Activated naive CD4-positive, alpha-beta T cell treated with anti-CD3 and anti-CD28 coated beads for 36 hours (primary cell): ENCODE measurements at places on chromosomes 1 and 21. TPM values are rescaled to one million over a fixed set of nuclear protein-coding genes. Genes with fewer than 3 reads are reported as not detected.

KCNE2 gene
- total RNA-seq = not detected

TGFBR3 gene
- 3.2 TPM for total RNA-seq

CFAP298 gene
- 35.6 TPM for total RNA-seq

DNA sequence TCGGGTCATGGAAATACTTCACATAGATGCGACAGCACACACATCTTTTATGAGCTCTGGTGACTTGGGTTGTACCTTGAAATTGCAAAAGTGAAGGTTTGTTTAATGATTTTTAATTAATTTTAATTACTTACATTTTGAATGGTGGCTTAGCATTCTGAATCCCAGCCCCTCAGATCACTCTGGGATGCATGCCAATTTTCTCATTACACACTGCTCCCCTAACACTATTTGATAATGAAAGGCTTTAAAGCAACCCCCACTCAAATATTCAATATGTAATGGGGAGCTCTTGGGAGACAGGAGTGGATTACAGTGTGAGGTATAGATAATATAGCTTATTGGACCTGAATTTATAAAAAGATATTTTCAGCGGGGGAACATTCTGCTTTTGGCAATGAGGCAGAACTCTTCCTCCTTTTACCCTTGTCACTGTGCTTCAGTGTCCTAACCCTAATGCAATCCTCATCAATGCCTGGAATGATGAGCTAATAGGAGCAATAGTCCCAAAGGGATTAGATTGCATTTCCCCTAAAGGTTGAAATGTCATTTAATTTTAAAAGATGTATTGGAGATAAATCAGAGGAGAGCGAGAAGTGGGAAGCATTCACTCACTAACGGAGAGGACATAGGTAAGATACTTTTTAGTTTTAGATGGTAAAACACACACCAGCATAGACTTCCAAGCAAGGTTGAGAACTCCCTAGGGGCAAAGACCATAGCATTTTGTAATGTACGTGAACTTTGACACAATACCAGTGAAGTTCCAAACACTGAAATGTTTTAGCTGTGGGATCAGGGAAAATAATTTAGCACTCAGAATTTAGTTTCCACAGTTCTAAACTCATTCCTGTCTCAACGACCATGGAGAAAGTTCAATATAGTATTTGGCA is 384.1 kb upstream of the PLXNA2 start:
- H3K27me3 ChIP-seq = peaks cover 2% of the 10 kb centered on the region
- no peaks in the 10 kb centered on the region for H3K4me1 ChIP-seq
- no peaks in the 10 kb centered on the region for H3K36me3 ChIP-seq
- no peak overlapping the region for H3K4me3 ChIP-seq

DNA sequence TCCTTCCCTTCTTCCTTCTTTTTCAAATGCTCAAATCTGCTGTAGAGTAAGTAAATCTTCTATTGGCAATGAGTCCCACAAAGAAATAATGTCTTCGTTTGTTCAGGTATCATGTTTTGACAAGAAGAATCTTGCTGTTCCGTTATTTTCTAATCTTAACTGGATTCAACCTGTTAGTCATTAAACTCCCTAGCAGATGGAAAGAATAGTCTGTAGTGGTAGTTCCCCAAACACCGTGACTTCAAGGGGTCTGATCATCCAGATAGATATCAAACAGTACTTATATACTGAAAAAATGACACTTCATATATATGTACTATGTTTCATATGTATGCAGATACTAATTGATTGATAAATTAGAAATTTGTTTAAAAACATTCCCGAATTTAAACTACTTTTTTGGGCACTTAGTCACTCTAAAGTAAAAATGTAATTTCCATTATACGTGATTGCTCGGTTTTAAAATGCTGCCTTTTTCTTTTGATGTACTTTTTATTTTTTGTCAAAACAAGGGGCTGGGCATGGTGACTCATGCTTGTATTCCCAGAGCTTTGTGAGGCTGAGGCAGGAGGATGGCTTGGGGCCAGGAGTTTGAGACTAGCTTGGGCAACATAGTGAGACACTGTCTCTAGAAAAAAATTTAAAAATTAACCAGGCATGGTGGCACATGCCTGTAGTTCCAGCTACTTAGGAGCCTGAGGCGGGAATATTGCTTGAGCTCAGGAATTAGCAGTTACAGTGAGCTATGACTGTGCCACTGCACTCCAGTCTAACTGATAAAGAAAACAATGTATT is 335.7 kb upstream of the SNX7 start:
- no peak overlapping the region for H3K4me3 ChIP-seq
- no peaks in the 10 kb centered on the region for H3K4me1 ChIP-seq
- DNase-seq = no peak
- H3K27ac ChIP-seq = no peak overlapping the region
- no peaks in the 10 kb centered on the region for H3K27me3 ChIP-seq
- no peaks in the 10 kb centered on the region for H3K36me3 ChIP-seq

- peaks cover 21% of the 10 kb centered on the region for H3K4me1 ChIP-seq
- peaks cover 3% of the 10 kb centered on the region for H3K36me3 ChIP-seq
- DNase-seq = no peak
Measured at GRCh38 chr1:26861286-26861701, 1.7 kb upstream of the SFN start.

GNAT2 gene
- total RNA-seq = 0.22 TPM

- no peak overlapping the region for H3K4me3 ChIP-seq
- no peaks in the 10 kb centered on the region for H3K36me3 ChIP-seq
- no peak overlapping the region for H3K27ac ChIP-seq
- no peak for DNase-seq
- H3K4me1 ChIP-seq = no peaks in the 10 kb centered on the region
Measured at GRCh38 chr1:245549996-245550719, 395.4 kb downstream of the KIF26B start.

DNA sequence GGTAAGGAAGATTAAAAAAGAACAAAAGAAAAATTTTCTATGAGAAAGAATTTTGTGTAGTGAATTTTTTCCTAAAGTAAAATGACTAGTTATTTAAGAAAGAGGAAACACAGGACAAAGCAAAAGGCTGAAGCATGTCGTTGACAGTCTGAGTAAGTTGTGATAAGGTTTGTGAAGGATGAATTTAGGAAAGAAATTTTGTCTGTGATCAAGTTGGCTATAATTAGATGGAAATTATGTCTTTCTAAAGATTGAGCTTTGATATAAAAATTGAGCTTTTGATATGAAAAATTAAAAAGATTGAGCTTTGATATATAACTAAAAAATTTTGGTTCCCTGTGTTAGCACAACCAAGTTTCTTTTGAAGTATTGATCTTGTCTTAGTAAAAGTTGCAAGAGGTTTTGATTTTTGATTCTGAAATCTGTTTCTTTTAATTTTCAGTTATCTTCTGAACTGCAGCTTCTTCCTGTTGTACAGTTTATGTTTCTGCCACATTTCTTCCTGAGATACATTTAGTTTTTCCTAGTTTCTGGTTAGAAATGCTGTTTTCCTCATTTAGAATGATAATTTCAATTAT is 101.7 kb upstream of the KIAA0040 start:
- no peak for DNase-seq
- H3K4me3 ChIP-seq = no peak overlapping the region
- H3K36me3 ChIP-seq = no peaks in the 10 kb centered on the region
- peaks cover 12% of the 10 kb centered on the region for H3K27me3 ChIP-seq
- peaks cover 38% of the 10 kb centered on the region for H3K4me1 ChIP-seq
- no peak overlapping the region for H3K27ac ChIP-seq

DNA sequence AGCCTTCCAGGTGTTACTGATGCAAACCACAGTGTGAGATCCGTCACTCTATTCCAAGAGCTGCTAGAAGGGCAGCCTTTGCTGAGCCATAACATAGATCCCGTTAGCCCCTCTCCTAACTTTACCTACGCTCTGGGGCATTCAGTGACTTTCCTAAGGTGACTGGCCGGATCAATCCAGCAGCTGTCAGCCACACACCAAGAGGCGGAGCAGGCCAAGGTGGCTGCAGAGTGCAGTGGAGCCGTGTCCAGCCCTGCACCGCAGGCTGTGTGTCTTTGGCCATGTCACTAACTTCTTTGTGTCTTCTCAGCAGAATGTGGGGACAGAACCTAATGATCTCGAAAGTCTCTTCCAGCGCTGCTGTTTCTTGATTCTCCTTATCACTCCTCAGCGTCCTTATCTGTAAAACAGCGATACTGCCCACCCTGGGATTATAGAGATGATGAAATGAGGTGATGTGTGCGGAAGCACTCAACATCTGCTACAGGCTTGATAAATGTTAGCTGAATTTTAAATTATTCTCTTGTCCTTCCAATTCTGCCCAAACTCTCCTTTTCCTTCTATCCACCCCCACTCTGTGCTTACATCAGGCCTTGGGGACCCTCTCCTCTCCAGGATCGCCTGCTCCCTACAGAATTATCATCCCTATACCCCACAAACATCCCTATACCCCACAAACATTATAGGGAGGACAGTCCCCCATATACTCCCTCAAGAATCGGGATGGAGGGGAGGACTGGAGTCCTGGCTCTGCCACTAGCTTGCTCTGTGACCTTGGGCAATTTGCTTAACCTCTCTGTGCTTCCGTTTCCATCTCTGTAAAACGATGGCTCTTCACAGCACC is 25.8 kb upstream of the LRRN2 start:
- H3K27ac ChIP-seq = no peak overlapping the region
- DNase-seq = no peak
- peaks cover 28% of the 10 kb centered on the region for H3K4me1 ChIP-seq
- H3K27me3 ChIP-seq = peaks cover 5% of the 10 kb centered on the region
- no peak overlapping the region for H3K4me3 ChIP-seq
- no peaks in the 10 kb centered on the region for H3K36me3 ChIP-seq

JAM2 gene
- 0.27 TPM for total RNA-seq

- peaks cover 3% of the 10 kb centered on the region for H3K4me1 ChIP-seq
- H3K4me3 ChIP-seq = no peak overlapping the region
- peaks cover 1% of the 10 kb centered on the region for H3K27me3 ChIP-seq
- H3K36me3 ChIP-seq = no peaks in the 10 kb centered on the region
Measured at GRCh38 chr1:109263234-109263596, 13.9 kb downstream of the CELSR2 start.

DNA sequence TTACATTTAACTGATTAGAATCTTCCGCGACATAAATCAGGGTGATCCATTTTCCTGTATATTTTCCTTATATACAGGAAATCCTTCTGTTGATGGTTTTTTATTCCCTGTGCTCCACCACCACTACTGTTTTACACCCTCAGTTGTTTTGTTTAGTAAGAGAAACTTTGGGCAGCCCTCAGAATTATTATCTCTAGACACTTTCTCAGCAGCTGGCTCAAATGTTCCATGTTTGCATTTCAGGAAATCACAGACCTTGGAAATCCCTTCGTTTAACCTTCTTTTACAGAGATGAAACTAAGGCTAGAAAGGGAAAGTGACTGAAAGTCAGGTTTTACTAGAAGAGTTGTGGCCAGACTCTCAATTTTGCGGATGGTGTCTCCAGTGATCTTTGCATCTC is 15.2 kb downstream of the ZNF697 start:
- DNase-seq = no peak
- H3K27ac ChIP-seq = no peak overlapping the region
- H3K27me3 ChIP-seq = peaks cover 57% of the 10 kb centered on the region
- no peak overlapping the region for H3K4me3 ChIP-seq

GRCh38 chr21:42703136-42703908 is 49.9 kb downstream of the PDE9A start:
- no peaks in the 10 kb centered on the region for H3K4me1 ChIP-seq
- DNase-seq = no peak
- H3K36me3 ChIP-seq = no peaks in the 10 kb centered on the region
- no peaks in the 10 kb centered on the region for H3K27me3 ChIP-seq
- no peak overlapping the region for H3K4me3 ChIP-seq
- no peak overlapping the region for H3K27ac ChIP-seq

CCDC18 gene
- 16.2 TPM for total RNA-seq
